ENCODE measurements at places on chromosomes 6 and 20. TPM values are rescaled to one million over a fixed set of nuclear protein-coding genes. Genes with fewer than 3 reads are reported as not detected.

Gene CALHM6
- 3.0 TPM for total RNA-seq

Gene OOEP
- total RNA-seq: 0.50 TPM

Gene CLVS2
- total RNA-seq: not detected

Gene HRH3
- not detected for total RNA-seq

Gene LRRC1
- 0.78 TPM for total RNA-seq

Gene SYTL3
- total RNA-seq: 42.7 TPM

Gene MAS1L
- total RNA-seq: not detected

- DNase-seq: no peak
- H3K36me3 ChIP-seq: peaks cover 18% of the 10 kb centered on the region
- H3K27ac ChIP-seq: no peak overlapping the region
- peaks cover 34% of the 10 kb centered on the region for H3K4me1 ChIP-seq
- no peaks in the 10 kb centered on the region for H3K27me3 ChIP-seq
- no peak overlapping the region for H3K4me3 ChIP-seq
These were observed 7.9 kb downstream of the EXOC2 start for GRCh38 chr6:684831-685636.

GRCh38 chr6:155782320-155782731, 326.7 kb upstream of the NOX3 start:
- no peaks in the 10 kb centered on the region for H3K4me1 ChIP-seq
- no peaks in the 10 kb centered on the region for H3K36me3 ChIP-seq
- no peaks in the 10 kb centered on the region for H3K27me3 ChIP-seq
- DNase-seq: no peak

- DNase-seq: no peak
- H3K27me3 ChIP-seq: no peaks in the 10 kb centered on the region
- H3K4me1 ChIP-seq: peaks cover 57% of the 10 kb centered on the region
- peaks cover 19% of the 10 kb centered on the region for H3K36me3 ChIP-seq
These were observed 61.2 kb downstream of the ELOVL5 start for GRCh38 chr6:53287336-53288225.

GRCh38 chr20:53126185-53126584, 154.0 kb downstream of the TSHZ2 start:
- no peaks in the 10 kb centered on the region for H3K27me3 ChIP-seq
- H3K36me3 ChIP-seq: no peaks in the 10 kb centered on the region
- DNase-seq: no peak
- no peak overlapping the region for H3K4me3 ChIP-seq
- H3K4me1 ChIP-seq: no peaks in the 10 kb centered on the region

GRCh38 chr6:18406955-18407749, 20.0 kb downstream of the RNF144B start:
- no peak overlapping the region for H3K27ac ChIP-seq
- H3K27me3 ChIP-seq: no peaks in the 10 kb centered on the region
- DNase-seq: no peak
- H3K4me1 ChIP-seq: no peaks in the 10 kb centered on the region
- no peak overlapping the region for H3K4me3 ChIP-seq

- no peaks in the 10 kb centered on the region for H3K27me3 ChIP-seq
- H3K36me3 ChIP-seq: no peaks in the 10 kb centered on the region
- H3K4me3 ChIP-seq: no peak overlapping the region
- peaks cover 54% of the 10 kb centered on the region for H3K4me1 ChIP-seq
- no peak overlapping the region for H3K27ac ChIP-seq
These were observed 46.0 kb downstream of the RREB1 start for GRCh38 chr6:7153789-7154188.

- DNase-seq: peak; percentile 84
- H3K27me3 ChIP-seq: no peaks in the 10 kb centered on the region
- peak within 1 kb of the TSS; percentile 91 for H3K27ac ChIP-seq
- H3K4me3 ChIP-seq: peak within 1 kb of the TSS; percentile 85
- peaks cover 25% of the 10 kb centered on the region for H3K36me3 ChIP-seq
These were observed at the start of gene C6orf136 for GRCh38 chr6:30646450-30647241. TSS of gene C6orf136 (plus strand) at chr6:30647133. CDS start at chr6:30647232, 99 bp downstream.

DNA sequence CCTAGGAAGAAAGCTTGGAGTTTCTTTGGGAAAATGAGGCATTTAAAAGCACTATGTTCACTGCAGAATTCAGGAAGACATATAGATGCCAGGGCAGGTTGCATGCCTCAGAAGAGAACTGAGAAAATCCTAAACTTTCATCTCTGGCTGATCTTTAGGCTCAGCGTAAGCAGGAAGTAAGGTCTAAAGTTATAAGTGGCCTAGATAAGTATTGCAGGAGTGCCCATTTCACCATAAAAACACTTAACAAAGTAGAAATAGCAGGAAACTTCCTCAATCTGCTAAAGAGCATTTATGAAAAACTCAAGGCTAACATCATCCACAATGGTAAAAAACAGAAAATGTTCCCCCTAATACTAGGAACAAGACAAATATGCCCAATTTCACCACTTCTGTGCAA, 320.3 kb downstream of the BMP2 start:
- H3K4me3 ChIP-seq: no peak overlapping the region
- H3K27me3 ChIP-seq: no peaks in the 10 kb centered on the region
- H3K27ac ChIP-seq: no peak overlapping the region
- H3K4me1 ChIP-seq: no peaks in the 10 kb centered on the region
- no peak for DNase-seq

DNA sequence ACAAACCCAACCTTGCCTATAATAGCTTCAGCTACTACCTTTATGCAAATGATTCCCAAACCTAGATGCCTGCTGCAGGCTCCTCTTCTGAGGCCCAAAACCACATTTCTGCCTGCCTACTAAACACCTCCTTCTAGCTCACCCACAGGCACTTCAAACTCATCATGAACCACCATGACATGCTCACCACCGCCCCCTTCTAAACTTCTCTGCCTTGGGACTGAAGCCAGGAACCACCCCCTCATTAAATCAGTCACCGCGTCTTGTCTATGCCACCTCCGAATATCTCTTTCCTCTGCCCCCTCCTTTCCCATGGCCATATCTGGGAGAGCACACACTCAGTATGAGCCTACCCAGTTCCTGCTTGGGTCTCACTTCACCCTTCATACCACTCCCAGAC, 101.2 kb downstream of the SNAP25 start:
- no peaks in the 10 kb centered on the region for H3K36me3 ChIP-seq
- H3K4me1 ChIP-seq: no peaks in the 10 kb centered on the region
- no peak for DNase-seq
- H3K27me3 ChIP-seq: peaks cover 8% of the 10 kb centered on the region
- H3K4me3 ChIP-seq: no peak overlapping the region

GRCh38 chr6:52221302-52221701, 23.0 kb downstream of the IL17F start:
- no peak overlapping the region for H3K4me3 ChIP-seq
- no peak for DNase-seq
- H3K36me3 ChIP-seq: no peaks in the 10 kb centered on the region
- no peak overlapping the region for H3K27ac ChIP-seq
- H3K4me1 ChIP-seq: peaks cover 2% of the 10 kb centered on the region

GRCh38 chr6:32752580-32752979, 10.8 kb downstream of the HLA-DQB2 start:
- H3K4me3 ChIP-seq: no peak overlapping the region

DNA sequence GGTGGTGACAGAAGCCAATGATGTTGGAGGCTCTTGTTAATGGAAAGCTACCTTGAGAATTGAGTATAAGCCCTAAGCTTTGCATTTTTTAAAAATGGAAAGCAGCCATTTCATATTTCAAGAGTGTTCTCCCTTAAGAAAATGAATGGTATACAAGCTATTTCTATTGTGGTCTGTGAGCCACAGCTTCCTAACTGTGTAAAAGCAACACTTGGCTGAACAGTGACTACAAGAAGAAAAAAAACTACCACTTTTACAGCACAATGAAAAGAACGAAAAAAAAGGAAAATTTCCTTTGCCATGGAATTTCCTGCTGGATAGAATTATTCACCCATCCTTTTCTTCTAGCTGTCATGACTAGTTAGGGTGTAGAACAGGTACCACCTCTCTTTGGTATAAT, 397.1 kb upstream of the BTBD3 start:
- H3K27me3 ChIP-seq: no peaks in the 10 kb centered on the region
- no peaks in the 10 kb centered on the region for H3K36me3 ChIP-seq
- H3K4me1 ChIP-seq: no peaks in the 10 kb centered on the region
- no peak for DNase-seq
- H3K4me3 ChIP-seq: no peak overlapping the region

GRCh38 chr6:125477844-125478243, 176.1 kb upstream of the HDDC2 start:
- no peak overlapping the region for H3K4me3 ChIP-seq
- no peaks in the 10 kb centered on the region for H3K4me1 ChIP-seq
- no peak overlapping the region for H3K27ac ChIP-seq
- DNase-seq: no peak
- no peaks in the 10 kb centered on the region for H3K27me3 ChIP-seq
- no peaks in the 10 kb centered on the region for H3K36me3 ChIP-seq

DNA sequence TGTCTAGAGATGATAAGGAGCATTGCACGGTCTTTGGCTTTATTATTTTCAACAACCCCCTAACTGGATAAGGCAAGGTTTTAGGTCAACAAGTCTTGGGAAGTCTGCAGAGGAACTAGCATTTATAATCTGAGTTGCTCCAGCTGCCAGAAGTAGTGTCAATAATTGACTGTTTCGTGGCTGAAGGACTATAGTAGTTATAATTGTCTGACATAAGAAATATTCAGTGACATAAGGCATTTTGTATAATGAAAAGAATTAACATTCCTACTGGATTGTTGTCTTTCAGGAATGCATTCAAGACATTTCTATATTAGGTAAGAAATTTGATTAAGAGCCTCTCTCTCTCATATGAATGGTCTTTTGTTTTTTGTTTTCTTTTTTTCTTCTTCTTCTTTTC, 136.9 kb upstream of the SGK1 start:
- H3K36me3 ChIP-seq: no peaks in the 10 kb centered on the region
- H3K4me1 ChIP-seq: peaks cover 3% of the 10 kb centered on the region
- no peaks in the 10 kb centered on the region for H3K27me3 ChIP-seq
- H3K27ac ChIP-seq: no peak overlapping the region
- no peak overlapping the region for H3K4me3 ChIP-seq
- DNase-seq: no peak

- no peaks in the 10 kb centered on the region for H3K4me1 ChIP-seq
- H3K4me3 ChIP-seq: no peak overlapping the region
- H3K36me3 ChIP-seq: no peaks in the 10 kb centered on the region
- H3K27ac ChIP-seq: no peak overlapping the region
These were observed 20.3 kb upstream of the KCNK16 start for GRCh38 chr6:39342692-39343395.

DNA sequence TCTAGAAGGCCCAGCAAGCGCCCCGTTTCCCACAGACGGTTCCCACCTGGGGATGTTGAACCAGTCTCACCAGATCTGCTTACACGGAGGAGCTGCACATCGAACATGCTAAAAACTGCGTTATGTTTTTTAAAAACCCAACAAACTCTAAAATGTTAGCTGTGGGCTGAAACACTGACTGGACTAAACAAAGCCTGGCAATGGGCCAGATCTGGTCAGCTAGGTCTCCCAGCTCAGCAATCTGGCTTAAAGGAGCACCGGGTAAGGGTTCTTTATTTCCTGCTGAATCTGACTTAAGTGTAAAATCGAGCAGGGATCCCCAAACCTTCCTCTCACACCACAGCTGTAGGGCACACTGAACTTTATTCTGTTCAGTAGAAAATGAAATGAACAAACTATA, 156.9 kb downstream of the FOXC1 start:
- H3K36me3 ChIP-seq: peaks cover 6% of the 10 kb centered on the region
- H3K4me3 ChIP-seq: no peak overlapping the region
- no peak overlapping the region for H3K27ac ChIP-seq
- no peaks in the 10 kb centered on the region for H3K27me3 ChIP-seq
- peaks cover 14% of the 10 kb centered on the region for H3K4me1 ChIP-seq
- no peak for DNase-seq

DNA sequence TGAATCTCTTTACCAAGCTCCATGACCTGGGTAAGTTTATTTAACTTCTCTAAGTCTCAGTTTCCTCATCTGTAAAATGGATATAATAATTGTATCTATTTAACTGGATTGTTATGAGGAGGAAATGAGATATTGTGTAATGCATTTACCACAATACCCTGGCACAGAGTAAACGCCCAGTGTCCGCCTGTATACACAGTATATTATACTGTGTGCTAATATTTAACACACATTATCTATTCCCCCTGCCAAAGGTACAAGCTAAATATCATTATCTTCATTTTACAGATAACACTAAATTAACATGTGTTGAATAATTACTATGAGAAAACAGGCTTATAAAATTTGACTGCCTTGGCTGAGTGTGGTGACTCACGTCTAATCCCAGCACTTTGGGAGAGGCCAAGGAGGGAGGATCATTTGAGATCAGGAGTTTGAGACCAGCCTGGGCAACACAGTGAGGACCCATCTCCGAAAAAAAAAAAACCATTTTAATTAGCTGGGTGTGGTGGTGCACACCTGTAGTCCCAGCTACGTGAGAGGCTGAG, 38.7 kb upstream of the TNFRSF21 start:
- no peak overlapping the region for H3K4me3 ChIP-seq
- H3K27ac ChIP-seq: no peak overlapping the region
- H3K36me3 ChIP-seq: no peaks in the 10 kb centered on the region
- DNase-seq: no peak
- H3K4me1 ChIP-seq: no peaks in the 10 kb centered on the region
- H3K27me3 ChIP-seq: no peaks in the 10 kb centered on the region

DNA sequence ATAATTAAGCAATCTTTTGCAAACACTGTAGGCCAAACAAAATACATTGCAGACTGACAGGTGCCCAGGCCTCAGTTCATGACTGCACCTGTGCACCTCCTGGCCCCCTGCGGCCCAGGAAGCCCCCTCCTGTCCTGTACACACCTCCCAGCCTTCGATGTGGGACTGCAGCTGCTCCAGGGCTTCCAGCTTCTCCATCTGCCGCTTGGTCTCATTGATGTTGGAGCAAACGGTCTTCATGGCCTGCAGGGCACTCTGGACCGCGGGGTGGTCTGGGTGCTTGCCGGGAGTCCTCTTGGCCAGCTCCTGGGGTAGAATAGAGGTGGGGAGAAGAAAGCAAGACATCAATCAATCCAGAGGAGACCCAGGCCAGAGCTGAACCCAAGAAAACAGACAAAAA, 119.7 kb downstream of the PREX1 start:
- no peak for DNase-seq
- H3K27ac ChIP-seq: no peak overlapping the region
- peaks cover 77% of the 10 kb centered on the region for H3K36me3 ChIP-seq
- H3K4me1 ChIP-seq: peaks cover 55% of the 10 kb centered on the region
- H3K27me3 ChIP-seq: no peaks in the 10 kb centered on the region
- H3K4me3 ChIP-seq: no peak overlapping the region

DNA sequence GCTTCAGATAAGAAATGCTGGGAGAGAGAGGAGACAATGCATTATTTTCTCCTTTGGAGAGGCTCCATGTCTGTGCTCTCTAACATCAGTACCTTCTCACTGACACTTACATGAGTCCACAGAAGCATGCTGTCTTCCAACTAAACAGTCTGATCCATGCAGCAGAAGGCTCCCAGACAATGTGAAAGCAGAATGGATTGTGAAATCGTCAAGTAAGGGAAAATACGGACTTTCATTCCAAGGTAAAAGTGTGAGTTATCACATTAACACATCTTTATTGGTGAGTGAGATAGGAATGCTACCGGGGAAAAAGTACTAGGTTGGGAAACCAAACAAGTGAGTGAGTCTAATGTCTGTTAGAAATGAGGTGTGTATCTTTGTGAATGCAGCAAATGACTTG, 167.6 kb upstream of the KCNK16 start:
- no peak overlapping the region for H3K27ac ChIP-seq
- no peaks in the 10 kb centered on the region for H3K36me3 ChIP-seq
- no peak overlapping the region for H3K4me3 ChIP-seq
- H3K27me3 ChIP-seq: peaks cover 5% of the 10 kb centered on the region
- no peaks in the 10 kb centered on the region for H3K4me1 ChIP-seq
